ENCODE measurements at places on chromosomes 3 and 15.
A peak's percentile ranks its signal among the peaks of the same experiment; 100 is the strongest.

GRCh38 chr3:187318819-187319616 is 27.5 kb upstream of the MASP1 start:
- no peak for DNase-seq

GRCh38 chr15:100502651-100503050 is 26.1 kb downstream of the CERS3 start:
- no peak for DNase-seq

DNA sequence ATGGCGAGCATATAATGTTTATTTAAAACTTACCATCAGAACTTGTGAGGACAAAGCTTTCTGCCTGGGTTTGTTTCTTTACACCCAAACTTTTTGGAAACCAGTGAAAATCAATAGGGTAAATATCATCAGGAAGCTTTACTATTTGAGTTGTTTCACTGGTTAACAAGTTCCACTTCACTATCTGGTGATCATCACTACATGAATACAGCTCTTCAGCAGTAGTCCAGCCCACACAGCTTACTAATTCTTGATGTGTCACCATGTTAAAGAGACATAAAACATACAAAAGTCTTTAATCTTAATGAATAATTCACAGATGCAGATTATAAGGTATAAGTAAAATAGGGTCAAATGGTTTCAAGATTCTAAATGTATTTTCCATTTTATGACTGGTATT is 17.6 kb downstream of the IFT80 start:
- DNase-seq = no peak

GRCh38 chr3:123552095-123552714 is 32.6 kb downstream of the HACD2 start:
- no peak for DNase-seq

GRCh38 chr3:21621181-21621651 is 129.8 kb downstream of the ZNF385D start:
- no peak for DNase-seq

- no peak for DNase-seq
Observed at GRCh38 chr15:86077070-86077469, 2.6 kb upstream of the AGBL1 start.

- peak; percentile 69 for DNase-seq
Observed at GRCh38 chr3:185253645-185254410, at the start of gene EHHADH. EHHADH (minus strand) TSS chr3:185254049; CDS start chr3:185254022, 27 bp downstream.

GRCh38 chr15:99955181-99955525 is 221.9 kb upstream of the LYSMD4 start:
- peak; percentile 0 for DNase-seq

DNA sequence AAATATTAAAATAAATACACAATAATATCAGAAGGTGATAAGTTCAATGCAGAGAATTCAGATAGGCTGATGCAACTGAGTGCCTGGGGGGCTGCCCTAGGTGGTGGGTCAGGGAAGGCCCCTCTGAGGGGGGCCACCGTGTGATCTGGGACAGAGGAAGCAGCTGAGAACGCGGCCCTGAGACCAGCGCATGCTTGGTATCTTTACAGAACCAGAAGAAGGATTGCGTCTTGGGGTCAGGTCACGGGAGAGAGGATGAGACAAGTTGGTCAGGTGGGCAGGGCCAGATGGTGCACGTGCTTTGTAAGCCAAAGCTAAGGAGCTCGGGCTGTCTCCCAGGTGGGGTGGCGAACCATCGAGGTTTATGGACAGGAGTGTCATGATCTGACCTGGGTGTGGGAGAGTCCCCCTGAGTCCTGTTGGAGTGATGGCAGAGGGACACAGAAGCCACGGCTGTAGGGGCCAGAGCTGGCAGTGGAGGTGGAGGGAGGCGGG is 121.2 kb downstream of the ETFA start:
- no peak for DNase-seq

- DNase-seq = no peak
Observed at GRCh38 chr3:42670051-42670576, 15.2 kb upstream of the KLHL40 start.

DNA sequence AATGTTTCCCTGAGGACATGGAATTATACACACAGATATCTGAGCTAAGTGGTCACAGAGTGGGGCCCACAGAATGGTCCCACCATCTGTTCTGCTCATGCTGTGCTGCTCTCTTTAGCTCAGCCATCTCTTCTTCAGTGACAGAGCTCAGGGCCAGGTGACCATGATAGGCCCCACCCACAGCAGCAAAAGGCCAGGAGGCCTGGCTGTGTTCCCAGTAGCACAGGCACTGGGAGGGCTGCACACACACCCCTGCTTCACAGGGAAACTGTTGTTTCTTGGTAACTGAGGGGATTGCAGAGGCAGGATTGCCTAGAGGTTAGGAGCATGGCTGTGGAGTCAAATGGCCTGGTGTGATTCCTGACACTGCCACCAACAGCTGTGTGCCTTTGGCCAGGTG is 4.8 kb upstream of the FBXW12 start:
- DNase-seq = no peak

DNA sequence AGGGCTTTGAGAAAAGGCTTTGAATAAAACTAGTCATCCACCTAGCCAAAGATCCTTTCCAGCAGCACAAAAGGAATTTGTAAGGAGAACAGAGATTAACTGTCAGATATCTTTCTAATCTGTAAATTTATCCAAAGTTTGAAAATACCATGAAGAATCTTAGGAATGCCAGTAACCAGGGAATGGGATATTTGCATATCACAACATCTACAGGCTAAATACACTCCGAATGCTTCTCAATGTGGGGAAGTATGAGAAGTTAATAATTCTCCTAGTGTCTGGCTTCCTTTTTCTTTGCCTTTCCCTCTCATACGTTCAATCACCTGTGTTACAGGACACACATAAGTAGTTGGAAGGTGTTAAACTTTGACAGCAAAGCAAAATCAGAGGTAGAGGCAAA is 7.8 kb downstream of the ANAPC13 start:
- DNase-seq = no peak

GRCh38 chr15:75328493-75329314 is 7.2 kb upstream of the COMMD4 start:
- no peak for DNase-seq

DNA sequence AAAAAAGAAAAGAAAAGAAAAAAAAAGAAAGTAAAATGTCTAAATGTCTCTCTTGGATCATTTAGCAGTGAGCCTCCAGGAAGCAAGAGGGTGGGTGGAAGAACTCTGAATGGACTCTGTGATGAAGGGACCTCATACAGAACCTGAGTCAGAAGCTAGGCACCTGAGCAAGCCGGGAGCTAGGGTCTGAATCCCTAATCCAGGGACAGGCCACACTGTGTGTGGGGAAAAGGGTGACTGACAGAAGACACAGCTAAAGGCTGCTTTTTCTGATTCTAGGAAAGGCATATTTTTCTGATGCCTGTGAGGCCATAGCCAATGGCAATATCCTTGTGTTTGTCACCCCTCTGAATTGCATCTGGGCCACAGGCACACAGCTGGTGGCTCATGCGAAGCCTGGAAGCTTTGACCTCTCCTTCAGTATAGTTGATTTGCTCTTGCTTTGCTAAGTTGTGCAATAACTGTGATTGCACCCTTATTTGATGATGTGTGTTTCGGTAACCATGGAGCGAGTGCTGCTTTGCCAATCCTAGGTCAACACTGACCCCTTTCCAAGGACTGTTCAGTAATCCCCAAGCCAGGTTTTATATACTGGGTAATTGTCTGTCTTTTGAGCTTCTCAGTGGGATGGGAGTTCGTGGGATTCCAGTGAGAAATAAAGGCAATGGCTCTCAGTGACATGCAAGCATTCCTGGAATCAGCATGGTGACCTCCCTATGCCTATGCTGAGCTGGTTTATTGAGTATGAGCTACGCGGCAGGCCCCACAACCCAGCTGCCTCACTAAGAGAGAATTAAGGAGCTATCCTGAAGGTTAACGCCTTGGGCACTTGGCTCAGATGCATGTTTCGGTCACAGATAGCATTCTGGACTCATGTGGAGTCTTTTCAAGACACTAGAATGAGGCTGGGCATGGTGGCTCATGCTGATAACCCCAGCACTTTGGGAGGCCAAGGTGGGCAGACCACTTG is 49.0 kb upstream of the OSBPL11 start:
- no peak for DNase-seq

- no peak for DNase-seq
Observed at GRCh38 chr3:173586166-173586565, 188.6 kb downstream of the NLGN1 start.

DNA sequence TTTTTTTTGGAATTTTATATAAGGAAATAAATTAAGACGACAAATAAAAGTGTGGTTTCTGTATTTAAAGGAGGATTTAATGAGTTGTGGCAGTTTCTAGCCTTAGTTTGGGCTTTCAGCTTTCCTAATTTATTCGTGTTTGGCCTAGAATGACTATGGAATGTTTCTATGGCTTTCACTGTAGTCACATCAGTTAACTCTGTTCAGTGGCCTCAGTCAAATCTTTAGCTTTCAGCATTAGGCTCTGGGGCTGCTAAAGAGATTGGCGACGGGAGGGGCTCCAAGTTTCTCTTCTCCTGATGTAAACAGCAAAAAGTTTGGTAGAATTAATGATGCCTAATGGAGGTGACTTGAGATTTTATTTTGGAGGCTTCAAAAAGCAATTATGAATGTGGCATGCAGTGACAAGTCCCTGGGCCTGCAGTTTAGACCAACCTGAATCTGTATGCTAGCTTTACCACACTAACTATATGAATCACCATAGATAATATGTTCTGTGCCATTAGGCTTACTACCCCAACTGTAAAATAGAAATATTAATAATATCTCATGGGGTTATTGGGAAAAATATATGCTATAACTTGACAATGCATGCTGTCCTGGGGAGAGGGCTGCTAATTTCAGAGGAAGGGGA is 47.1 kb upstream of the ADGRG7 start:
- no peak for DNase-seq

GRCh38 chr15:100141311-100142001 is 200.3 kb downstream of the ADAMTS17 start:
- DNase-seq = no peak

GRCh38 chr3:71206305-71207165 is 377.0 kb downstream of the FOXP1 start:
- peak; percentile 55 for DNase-seq

- no peak for DNase-seq
Observed at GRCh38 chr15:101323793-101324523, 28.9 kb upstream of the SNRPA1 start.
